ENCODE measurements at places on chromosomes 2 and 18.

DNA sequence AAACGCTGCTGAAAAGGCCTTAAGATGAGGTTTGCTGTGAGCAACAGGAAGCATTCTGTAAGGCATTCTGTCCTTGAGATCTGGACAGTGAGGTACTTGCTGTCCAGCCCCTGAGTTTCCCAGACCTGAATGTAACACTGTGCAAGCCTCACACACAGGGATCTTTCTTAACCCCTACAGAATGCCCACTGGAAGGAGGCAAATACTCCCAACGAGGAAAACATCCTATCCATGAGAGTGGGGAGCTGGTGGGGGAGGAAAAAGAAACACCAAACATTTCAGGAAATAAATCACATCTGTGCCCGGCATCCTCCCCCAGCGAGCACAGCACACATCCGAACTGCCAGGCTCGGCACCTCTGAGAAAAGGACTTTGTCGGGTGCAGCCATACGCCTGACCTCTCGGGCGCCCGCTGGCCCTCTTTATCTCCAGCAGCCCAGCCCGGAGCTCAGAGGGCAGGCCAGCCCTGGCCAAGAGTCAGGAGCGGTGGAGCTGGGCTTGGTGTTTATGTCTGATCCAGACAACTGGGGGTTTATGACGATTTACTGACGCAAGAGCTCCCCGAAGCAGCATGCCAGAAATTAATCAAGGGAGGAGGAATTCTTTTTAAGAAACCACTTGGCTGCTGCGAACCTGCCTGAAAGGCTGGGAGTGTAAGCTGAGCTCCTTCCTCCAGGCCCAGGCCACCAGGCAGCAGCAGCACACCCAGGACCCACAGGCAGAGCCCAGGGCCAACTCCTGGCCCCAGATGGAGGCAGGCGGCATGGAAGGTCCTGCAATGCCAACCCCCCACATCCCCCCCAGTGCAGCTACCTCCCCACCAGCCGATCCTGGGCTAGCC lies 72.2 kb downstream of the HDAC4 start:
- no peak for DNase-seq

DNA sequence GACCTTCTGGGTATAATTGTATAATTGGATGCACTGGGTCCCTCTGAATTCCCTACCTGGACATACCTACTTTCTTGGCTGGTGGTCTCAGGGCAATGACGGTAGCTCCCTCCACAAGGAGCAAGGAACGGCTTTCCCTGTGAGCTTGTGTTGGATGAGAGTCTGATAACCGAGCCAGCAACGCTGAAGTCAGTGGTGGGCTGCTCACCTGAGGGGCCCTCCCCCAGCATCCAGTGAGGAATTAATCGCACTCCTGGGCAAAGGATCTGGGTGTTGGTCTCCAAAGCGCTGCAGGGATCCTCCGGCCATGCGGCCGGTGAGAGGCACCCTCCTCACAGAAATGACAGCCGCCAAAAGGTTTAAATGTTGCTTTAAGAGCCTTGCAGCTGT lies 47.1 kb downstream of the LONRF2 start:
- DNase-seq: no peak

DNA sequence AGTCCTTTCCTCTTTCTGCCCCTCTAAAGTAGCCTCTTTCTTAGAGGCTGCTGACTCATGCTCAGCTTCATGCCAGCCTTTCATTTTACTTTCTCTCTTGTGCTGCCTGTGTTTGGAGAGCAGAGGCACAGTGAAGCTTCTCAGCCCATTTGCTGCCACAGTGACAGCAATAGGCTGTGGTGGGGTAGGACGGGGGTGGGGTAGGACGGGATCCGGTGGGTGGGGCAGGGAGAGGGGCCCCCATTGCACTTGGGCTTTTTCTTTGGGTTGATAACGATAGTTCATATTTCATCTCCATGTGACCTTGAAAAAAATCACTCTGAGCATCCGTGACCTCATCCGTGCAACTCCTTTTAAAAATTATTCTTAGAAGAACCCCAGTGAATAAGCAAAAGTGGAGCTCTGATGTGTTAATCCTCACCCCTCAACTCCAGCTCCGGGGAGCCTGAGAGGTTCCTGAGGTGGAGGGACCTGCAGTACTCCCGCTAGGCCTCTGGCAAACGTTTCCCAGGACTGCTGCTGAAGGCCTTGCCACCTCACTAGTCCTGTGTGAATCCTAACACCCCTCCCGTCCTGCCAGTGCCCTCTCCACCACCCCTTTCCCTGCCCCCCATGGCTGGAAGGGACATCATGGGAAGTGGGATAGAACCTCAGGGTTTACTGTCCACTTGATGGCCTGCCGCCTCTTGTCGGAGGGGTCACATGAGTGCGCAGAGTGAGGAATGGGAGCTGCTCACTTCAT lies 70.8 kb downstream of the INPP4A start:
- DNase-seq: no peak

DNA sequence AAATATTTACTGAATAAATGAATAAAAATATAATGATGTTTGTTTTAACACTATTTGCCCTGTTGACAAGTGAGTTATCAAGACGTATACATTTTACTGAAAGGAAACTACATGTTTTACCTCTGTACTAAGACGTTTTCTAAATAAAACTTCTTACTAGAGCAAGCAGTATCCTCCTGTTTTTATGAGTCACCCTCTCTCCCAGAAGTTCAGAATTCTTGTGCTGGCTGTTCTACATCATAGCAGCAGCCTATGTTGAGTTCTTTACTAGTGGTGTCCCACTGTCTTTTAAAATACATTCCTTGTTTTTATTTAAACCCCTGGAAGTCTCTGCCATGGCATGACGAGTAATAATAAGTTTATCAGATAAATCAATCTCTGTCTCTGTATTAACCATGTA lies 297.4 kb downstream of the CALCRL start:
- DNase-seq: no peak

DNA sequence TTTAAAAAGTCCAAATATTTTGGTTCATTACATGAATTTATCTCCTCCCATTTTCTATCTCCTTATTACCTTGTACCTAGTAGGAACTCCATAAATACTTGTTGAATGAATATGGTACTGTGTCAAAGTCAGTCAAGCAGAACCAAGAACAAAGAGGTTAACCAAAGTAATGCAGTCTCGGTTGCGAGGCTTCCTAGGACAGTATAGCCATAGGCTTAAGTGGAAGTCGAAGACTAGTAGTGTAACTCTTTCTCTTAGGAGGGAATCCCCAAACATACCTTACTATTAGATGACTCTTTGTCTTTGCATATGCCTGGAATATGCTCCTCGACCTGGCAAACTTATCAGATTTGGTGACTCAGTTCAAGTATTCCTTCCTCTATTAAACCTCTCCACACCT lies 4.8 kb downstream of the LIPT1 start:
- DNase-seq: no peak

GRCh38 chr18:3804336-3804735 lies 354.4 kb downstream of the TGIF1 start:
- DNase-seq: no peak

DNA sequence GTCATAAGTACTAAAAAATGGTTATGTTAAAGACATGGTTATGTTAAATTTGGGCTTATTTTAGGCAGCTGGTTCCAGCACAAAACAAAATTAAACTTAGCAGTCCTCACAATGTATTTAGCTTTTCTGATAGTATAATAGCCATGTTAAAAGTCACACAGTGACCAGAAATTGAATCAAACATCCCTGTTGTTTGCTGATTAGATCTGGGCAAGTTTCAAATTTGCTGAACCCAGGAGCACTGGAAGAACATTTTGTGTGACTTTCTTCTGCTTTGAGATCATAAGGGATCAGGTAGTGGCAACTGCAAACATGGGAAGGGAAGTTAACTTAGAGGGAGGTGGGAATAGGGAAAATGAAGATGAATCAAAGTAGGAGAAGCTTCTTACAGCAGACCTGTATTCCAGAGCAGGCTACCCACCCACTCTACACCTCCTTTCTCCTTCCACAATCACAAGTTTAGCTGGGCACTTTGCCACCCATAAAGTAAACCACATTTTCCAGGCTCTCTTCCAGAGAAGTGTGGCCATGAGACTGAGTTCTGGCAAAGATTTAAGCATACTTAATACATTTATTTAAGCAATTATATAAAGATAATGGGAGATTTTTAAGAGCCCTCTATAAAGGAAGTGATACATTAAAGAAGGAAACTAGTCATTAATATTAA lies 616.1 kb upstream of the LRATD1 start:
- DNase-seq: no peak

DNA sequence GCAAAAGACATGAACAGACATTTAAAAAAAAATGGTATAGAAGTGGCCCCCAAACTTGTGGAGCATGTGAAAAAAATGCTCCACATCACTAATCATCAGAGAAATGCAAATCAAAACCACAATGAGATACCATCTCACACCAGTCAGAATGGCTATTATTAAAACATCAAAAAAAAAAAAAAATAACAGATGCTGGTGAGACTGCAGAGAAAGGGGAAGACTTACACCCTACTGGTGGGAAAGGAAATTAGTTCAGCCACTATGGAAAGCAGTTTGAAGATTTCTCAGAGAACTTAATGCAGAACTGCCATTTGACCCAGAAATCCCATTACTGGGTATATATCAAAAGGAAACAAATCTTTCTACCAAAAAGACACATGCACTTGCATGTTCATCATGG lies 164.8 kb downstream of the RIT2 start:
- no peak for DNase-seq

DNA sequence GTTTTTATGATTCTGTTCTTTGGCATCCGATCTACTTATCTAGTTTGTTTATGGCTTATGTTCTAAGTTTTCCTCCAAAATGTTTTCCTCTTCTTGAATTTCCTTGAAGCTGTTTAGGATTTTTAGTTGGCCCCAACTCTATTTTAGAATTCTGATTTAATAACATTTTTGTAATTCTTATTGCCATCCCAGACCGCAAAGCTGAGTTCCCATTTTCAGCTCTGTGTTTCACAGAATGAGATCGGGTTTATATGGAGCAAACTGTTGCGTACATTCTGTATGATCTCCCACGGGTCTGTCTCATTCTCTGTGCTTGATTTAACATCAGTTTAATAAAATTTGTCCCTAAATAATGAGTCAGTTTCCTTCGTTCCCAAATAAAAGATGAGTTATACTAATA lies 59.3 kb downstream of the DPP4 start:
- no peak for DNase-seq

DNA sequence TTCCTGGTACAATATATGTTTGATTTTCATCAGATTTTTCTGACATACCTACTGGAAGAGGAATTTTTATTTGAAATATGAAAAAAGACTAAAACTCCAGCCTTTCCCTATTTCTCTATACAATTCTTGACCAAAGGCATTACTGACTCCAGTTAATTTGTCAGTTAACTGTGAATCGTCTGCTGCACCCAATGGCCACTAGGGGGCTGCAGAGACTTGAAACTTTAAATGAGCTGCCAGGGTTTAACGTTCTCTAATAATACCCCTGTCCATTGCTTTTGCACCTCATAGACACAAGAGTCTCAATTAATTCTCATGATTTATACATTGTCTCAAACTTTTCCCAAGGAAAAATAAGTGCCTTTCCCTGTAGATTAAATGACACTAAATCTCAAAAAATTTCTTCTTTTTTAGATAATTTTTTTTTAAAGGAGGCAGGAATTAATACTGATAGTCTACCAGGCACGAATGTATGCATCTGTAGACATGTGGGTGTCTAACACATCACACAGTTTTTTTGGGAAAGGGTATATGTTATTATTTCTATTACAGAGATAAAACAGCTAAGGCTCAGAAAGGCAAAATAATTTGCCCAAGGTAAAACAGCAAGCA lies 1.8 kb upstream of the ALK start:
- peak; percentile 10 for DNase-seq

DNA sequence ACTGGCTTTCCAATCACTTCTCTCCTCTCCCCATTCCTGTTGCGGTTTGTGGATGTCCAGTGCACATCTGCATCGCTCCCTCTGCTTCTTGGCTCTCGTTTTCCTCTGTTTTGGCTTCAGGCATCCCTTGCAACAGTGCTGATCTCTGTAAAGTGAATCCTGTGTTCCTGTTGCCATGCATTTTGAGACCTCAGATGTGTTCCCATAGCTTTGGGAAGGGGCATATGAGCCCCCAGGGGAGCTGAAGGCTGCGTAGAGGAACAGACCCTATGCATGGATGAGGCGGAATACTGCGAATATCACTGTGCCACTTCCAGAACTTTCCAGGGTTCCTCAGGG lies 168.4 kb upstream of the HAAO start:
- DNase-seq: no peak

DNA sequence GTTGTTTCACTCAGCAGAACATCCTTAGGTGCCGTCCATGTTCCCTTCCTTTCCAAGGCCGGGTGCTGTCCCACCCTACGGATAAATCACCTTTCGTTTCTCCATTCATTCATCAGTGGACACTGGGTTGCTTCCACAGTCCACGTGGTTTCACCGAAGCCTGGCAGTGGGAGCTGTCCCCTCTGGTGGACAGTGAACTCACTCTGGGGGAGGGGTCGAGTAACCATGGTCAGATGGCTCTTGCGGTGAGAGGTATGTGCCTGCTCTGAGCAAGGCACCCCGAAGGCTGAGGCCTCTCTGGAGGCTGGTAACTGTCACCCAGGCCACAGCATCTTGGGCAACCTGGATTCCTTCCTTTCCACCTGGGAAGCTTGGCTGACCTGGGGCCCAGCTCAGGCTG lies 61.5 kb upstream of the TWIST2 start:
- DNase-seq: no peak

DNA sequence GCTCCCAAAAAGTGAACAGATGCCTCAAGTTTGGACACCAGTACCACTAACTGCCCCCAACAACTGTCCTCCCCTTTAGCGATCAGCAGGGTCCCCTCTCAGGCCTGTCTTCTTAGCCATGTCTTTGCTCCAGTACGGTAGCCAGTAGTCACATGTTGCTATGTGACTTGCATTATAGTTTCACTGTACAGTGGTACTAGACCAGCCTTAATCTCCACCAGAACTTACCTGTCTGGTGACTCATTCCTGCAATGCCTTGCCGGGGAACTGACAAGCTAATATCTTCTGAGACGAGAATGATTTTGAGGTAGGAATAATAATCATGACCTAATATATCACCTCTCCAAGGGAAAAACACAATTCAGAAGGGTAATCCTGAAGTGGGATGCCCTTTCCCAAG lies 23.7 kb downstream of the ACMSD start:
- no peak for DNase-seq

DNA sequence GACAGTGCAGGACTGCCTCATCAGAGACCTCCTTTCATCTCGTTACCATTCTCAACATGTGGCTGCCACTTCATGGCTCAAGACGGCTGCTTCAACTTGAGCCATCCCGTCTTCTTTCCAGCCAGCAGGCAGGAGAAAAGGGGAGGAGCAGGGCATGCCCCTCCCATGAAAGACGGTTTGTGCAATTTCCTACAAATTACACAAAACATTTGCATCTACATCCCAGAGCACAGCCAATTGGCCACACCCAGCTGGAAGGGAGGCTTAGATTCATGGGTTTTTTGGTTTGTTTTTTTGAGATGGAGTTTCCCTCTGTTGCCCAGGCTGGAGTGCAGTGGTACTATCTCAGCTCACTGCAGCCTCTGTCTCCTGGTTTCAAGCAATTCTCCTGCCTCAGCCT lies 11.8 kb downstream of the UCN start:
- DNase-seq: no peak

DNA sequence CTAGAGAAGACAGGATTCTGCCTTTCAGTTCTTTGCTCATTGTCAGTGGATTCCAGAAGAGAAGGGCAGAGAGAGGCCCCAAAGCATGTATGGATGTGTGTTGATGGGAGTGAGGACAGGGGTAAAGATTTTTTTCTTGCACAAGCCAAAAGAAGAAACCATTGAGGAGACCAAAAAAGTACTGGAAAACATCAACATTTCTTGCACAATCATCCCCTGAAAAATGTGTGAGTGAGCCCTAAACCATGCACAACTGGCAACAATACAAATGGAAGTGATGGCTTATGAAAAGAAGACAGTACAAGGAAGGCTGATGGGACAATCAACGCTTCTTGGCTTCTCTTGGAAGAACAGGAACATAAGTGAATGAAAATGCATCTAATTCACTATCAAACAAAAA lies 5.6 kb upstream of the SMAD7 start:
- DNase-seq: no peak

Measured in C1 segment of cervical spinal cord (tissue), 14 donors.